ENCODE measurements at places on chromosomes 1 and 21.

DNA sequence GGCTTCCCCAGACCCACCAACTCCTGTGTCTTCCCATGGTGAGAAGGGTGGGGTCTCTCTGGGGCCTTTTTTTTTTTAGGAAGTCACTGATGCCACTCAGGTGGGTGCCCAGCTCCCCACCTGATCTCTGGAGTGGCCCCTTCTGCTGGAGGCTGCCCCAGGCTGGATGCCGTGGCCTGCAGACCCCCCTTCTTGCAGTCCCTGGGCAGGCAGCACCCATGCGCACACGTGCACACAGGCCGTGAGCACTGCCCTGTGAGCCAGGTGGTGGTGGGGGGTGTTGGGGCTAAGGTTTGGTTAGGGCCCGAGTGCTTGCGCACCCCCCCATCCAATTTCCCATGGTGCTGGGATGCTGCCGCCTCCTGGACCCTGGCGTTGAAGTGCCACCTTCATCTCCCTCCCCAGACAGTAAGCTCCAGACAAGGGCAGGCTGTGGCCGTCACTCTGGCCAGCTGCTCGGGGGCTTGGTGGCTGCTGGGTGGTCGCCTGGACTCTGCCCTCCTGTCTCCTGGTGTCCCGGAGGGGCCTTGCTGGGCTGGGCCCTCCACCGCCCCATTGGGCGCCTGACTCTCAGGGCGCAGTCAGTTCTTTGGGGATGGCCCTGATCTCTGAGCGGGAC is 50.6 kb downstream of the SKI start:
- DNase-seq = no peak

DNA sequence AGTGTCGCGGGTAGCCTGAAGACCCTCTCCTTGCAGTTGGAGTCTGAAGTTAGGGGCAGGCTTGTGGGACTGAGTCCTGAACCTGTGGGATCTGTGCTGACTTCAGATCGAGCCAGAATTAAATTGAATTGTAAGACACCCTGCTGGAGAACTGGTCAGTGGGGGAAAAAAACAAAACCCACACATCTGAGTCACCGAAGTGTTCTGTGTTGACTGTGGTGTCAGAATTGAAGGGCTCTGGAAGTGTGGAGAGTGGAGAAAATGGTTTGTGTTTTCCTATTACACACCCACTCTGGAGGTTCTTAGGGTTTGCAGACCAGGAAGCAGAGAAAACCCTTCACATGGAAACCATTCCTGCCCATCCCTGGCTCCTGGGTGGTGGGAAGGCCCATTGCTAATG is 209.5 kb upstream of the GALNT2 start:
- no peak for DNase-seq

GRCh38 chr1:199178646-199179045 is 539.8 kb downstream of the PTPRC start:
- no peak for DNase-seq

- DNase-seq = no peak
Observed at GRCh38 chr1:32769524-32770220, 47.5 kb downstream of the YARS1 start.

GRCh38 chr1:180221462-180221861 is 8.6 kb upstream of the LHX4 start:
- DNase-seq = no peak

- DNase-seq = no peak
Observed at GRCh38 chr21:37253991-37254390, 13.1 kb downstream of the VPS26C start.

- no peak for DNase-seq
Observed at GRCh38 chr1:198809247-198809646, 170.4 kb downstream of the PTPRC start.

- DNase-seq = no peak
Observed at GRCh38 chr1:178774263-178774662, 49.2 kb downstream of the RALGPS2 start.

DNA sequence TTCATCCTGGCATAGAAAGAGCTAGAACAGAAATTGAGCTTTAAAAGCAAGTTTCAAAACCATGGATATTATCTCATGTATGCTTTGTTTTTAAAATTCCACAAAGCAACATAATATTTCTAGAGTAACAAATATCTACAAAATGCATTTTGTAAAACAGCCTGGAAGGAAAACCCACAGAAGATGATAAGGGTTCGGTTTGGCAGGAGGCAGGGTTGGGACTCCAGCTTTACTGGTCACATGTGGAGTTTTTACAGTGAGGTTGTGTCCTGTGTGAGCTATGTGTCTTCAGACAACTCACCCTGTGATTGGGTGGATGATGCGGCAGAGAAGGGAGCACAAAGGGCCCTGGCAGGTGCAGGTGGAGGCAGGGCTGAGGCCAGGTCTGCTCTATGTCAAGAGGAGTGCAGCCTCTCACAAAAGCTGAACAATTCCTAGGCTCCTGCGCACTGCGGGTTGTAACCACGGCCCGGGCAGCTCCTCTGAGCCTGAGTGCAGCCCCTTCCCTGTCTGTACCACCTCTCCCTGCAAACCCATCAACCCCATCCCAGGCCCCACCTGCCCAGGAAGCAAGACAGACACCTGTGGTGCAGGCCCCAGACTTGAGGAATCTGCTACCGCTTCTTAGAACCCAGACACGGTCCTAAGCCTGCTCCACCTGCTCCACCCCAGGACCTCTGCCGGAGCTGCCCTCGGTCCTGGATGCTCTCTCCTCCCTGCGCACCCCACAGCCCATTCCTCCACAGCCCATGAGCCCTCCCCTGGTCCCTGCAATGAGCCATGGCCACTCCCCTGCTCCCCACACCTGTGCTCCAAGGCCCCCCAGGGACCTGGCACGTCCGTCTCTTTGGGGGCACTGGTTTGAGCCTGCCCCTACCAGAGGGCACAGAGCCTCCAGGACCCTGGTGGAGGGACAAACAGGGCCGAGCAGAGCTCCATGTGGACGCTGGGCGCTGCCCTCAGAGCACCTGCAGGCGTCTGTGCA is 2.8 kb upstream of the COL18A1 start:
- no peak for DNase-seq

DNA sequence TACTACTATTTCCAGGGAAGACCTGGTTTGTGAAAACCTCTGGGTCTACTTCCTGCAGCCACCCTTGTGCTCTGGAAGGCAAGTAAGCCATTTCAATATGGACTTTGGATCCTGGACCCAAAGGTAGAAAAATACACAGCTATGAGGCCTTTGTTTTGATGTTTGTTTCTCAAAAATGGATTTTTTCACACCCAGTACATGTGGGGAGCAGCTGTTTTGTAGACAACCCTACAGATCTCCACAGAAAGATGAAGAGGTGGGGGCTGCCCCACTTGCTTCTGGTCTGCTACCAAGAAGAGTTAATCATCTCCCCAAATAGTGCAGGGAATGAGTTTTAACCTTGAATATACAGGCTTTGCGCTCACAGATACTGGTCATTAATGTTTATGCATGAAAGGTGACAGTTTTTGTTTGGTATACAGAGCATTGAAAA is 29.2 kb downstream of the ZNF281 start:
- no peak for DNase-seq

- no peak for DNase-seq
Observed at GRCh38 chr1:116176306-116176789, 65.1 kb downstream of the MAB21L3 start.

GRCh38 chr1:189644970-189645369 is 832.7 kb downstream of the BRINP3 start:
- no peak for DNase-seq

- DNase-seq = peak; percentile 51
Observed at GRCh38 chr1:111139324-111139955, 453 bp downstream of the DRAM2 start.

GRCh38 chr1:183143576-183144315 is 42.3 kb upstream of the LAMC2 start:
- no peak for DNase-seq

GRCh38 chr1:102872526-102872925 is 235.8 kb downstream of the COL11A1 start:
- DNase-seq = no peak

Data from H4 (cell line).